Placental pericyte (primary cell): ENCODE measurements at places on chromosomes 3 and 15. TPM values are rescaled to one million over a fixed set of nuclear protein-coding genes. Genes with fewer than 3 reads are reported as not detected.

PLSCR5 gene
- not detected in 2 replicates for total RNA-seq

ROPN1B gene
- total RNA-seq = not detected in 2 replicates

GREM1 gene
- 264 and 829 TPM in 2 replicates for total RNA-seq

SAXO2 gene
- total RNA-seq = 0.88 and 1.3 TPM in 2 replicates

PRR20G gene
- not detected in 2 replicates for total RNA-seq

C3orf85 gene
- not detected in 2 replicates for total RNA-seq

PARP15 gene
- 0.14 and 0.22 TPM in 2 replicates for total RNA-seq

RNU5B-1 gene
- total RNA-seq = not detected in 2 replicates

DUOXA2 gene
- not detected in 2 replicates for total RNA-seq

SMAD6 gene
- 1.7 and 2.2 TPM in 2 replicates for total RNA-seq

SAMMSON gene
- total RNA-seq = not detected in 2 replicates

AHSG gene
- not detected in 2 replicates for total RNA-seq

BBX gene
- total RNA-seq = 68.1 and 70.9 TPM in 2 replicates

BHLHE40 gene
- 89.9 and 119 TPM in 2 replicates for total RNA-seq

P2RY12 gene
- total RNA-seq = not detected in 2 replicates

KLHDC8B gene
- 17.8 and 41.6 TPM in 2 replicates for total RNA-seq

SLC2A2 gene
- not detected in 2 replicates for total RNA-seq

GORASP1 gene
- 44.9 and 60.6 TPM in 2 replicates for total RNA-seq

MYO5A gene
- 35.7 and 67.7 TPM in 2 replicates for total RNA-seq

TUSC7 gene
- total RNA-seq = not detected in 2 replicates

DIS3L gene
- total RNA-seq = 16.4 and 20.6 TPM in 2 replicates

ACKR2 gene
- total RNA-seq = 0.14 TPM in 1 of 2 replicates, not detected in the other

RAD51 gene
- 2.0 and 10.7 TPM in 2 replicates for total RNA-seq
